SJCRH30 (cell line): ENCODE measurements at places on chromosomes 13 and 19. TPM values are rescaled to one million over a fixed set of nuclear protein-coding genes. Genes with fewer than 3 reads are reported as not detected.
A peak's percentile ranks its signal among the peaks of the same experiment; 100 is the strongest.

RUBCNL gene
- 1.8 TPM in 2 replicates for total RNA-seq

ARL11 gene
- total RNA-seq: 0.08 TPM in 1 of 2 replicates, not detected in the other

ONECUT3 gene
- total RNA-seq: not detected in 2 replicates

OCEL1 gene
- 5.1 and 5.3 TPM in 2 replicates for total RNA-seq

CLEC4G gene
- not detected in 2 replicates for total RNA-seq

DNA sequence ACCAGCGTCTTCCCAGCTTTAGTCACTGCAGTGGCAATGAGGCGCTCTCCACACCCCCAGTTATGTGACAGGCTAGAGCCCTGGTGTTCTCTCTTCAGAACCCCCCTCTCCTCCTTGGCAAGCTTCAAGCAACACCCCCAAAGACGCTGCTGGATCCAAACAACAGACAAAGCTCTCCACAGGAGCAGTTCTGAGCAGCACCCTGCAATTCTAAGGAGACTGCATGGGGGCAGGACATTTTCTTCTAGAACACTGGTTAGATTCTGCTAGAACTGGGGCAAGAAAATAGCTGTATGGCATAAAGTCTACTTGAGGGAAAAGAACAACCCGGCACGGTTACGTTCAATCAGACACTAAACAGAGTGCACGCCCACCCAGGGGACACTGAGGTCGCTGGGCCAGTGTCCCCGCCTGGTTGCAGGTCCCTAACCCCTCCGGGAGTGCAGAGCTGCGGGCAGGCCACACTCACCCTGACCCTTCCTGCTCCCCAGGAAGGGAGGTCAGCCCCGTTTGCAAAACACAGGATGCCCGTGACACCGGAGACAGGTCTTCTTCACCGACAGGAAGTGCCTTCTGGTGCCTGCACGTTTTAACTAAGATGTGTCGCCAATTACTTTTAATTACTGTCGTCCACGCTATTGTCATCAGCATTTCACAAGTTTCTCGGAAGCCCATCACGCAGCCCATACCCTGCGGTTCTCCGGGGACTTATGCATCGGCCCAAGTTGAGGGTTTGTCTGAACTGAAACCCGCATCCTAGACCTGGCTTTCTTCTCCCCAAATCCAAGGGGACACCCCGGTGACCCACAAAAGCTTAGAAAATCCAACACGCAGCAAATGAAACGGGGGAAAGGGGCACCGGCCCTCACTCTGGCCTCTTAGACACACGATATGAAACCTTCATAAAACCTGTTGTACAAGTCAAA, 943 bp downstream of the GJB6 start:
- DNase-seq: no peak

DNA sequence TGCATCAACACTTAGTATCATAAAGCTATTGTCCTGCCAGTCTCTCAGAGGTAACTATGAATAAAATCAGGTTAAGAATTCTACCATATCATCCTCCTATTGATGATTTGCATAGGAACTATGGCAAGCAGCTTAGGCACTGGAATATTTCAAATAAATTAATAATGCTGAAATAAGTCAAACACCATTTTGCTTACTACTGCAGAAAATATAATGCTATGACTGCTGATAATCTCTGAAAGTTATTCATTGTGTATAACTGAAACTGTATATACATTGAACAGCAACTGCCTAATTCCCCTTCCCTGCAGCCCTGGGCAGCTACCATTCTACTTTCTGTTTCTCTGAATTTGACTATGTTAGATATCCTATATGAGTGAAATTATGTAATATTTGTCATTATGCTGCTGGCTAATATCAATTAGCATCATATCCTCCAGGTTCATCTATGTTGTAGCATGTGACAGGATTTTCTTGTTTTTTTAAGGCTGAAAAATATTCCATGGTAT, 318.8 kb upstream of the SGCG start:
- DNase-seq: no peak

DNA sequence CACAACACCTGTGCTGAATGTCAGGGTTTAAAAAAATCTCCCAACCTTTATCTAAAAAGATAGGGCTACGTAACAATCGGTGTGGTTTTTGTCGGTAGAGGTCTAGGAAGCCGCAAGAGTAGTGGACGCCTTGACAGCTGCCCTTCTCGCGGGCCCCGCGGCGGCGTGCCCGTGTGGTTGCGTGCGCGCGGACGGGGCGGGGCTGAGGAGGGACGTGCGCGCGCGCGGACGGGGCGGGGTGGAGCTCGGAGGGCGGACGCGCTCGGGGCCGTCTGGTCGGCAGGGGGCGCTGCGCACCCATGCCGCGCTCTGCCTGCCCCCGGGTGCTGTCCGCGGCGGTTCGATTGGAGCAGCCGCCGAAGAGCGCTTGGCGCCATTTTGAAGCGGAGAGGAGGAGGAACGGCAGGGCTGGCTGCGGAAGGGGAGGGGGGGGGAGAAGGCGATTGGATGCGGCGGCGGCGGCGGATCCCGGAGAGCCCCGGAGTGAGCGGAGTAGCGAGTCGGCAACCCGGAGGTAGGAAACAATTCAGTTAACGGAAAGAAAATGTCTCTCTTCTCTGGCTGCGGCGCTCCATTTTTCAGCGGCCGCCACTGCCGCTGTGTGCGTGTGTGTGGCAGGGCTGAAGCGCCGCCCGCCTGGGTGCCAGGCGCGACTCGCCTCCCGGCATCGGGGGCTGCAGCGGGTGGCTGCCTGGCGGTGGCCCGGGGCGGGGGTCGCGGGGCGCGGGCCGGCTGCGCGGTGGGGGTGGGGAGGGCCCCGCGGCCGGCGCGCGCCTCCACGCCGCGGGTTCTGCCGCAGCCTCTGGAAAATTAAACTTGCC, at the start of gene PDS5B:
TSS of gene PDS5B (plus strand) at position 373 of the 821 bp plus-strand sequence. CDS start 62,321 bp downstream, outside the sequence.
- peak; percentile 95 for DNase-seq

DNA sequence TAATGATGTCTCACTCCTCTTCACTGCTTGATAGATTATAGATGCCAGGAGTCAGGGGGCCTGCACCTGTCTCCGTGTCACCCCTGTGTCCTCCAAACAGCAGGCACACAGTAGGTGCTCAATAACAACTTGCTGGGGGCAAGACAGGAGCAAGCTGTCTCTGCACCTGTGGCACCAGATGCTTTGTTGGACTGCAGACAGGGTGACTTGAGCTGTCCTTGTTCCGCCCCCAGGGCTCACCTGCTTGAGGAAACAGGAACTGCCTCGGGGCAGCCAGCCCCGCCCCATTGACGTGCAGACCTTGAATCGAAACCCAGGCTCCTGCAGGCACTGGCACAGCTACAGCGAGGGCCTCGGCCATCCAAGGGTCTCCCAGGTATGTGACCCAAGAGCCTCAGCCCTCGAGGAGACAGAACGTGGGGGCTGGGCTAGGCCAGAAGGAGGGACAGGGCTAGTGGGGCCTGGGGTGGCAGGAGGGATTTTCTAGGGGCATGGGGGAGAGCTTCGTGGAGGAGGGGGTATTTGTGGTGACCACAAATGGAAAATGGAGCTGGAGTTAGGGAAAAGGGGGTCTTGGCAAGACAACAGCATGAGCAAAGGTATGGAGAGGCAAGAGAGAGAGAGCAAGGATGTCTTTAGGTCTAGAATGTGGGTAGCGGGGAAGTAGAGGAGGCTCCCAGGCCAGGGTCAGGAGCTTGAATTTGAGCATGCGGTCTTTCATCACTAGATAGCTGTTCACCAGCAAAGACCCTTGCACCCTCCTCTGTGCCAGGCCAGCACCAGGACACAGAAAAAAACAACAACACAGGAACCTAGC, at the start of gene HSH2D:
TSS of gene HSH2D (plus strand) at position 287 of the 817 bp plus-strand sequence. CDS start 5,066 bp downstream, outside the sequence.
- no peak for DNase-seq

DNA sequence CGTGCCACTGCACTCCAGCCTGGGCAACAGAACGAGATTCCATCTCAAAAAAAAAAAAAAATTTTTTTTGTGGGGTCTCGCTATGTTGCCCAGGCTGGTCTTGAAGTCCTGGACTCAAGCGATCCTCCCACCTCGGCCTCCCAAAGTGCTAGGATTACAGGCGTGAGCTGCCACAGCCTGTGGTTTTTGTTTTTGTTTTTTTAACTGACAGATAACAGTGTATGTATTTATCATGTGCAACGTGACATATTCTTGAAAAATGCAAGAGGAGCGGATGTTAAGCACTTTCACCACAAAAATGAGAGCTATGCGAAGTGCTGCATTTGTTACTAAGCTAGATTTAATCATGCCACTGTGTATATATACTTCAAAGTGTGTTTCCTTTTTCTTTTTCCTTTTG, 49.0 kb downstream of the ARHGEF18 start:
- peak; percentile 58 for DNase-seq

DNA sequence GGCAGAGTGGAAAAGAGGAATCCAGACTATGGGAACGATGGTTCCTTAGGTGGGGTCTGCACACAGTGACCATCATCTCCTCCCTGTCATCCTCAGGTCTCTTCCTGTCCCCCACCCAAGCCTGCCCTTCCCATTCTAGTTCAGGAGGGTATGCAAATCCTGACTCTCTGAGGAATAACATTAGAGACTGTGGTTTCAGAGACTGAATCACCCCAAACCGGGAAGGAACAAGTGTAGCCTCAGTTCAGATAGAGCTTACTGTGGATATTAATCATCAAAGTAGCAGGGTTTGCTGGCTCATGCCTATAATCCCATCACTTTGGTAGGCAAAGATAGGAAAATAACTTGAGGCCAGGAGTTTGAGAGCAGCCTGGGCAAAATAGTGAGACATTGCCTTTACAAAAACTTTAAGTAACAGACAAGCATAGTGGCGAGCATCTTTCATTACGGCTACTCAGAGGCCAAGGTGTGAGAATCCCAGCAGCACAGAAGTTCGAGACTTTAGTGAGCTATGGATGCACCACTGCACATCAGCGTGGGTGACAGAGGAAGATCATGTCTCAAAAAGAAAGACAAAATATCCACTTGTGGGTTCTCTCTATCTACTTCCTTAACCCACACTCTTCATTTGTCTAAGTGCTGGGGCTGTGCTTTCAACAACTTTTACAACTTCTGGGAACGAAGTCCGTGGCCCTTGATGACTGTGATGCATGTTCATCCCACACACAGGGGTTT, 19.3 kb upstream of the LGALS13 start:
- DNase-seq: no peak

DNA sequence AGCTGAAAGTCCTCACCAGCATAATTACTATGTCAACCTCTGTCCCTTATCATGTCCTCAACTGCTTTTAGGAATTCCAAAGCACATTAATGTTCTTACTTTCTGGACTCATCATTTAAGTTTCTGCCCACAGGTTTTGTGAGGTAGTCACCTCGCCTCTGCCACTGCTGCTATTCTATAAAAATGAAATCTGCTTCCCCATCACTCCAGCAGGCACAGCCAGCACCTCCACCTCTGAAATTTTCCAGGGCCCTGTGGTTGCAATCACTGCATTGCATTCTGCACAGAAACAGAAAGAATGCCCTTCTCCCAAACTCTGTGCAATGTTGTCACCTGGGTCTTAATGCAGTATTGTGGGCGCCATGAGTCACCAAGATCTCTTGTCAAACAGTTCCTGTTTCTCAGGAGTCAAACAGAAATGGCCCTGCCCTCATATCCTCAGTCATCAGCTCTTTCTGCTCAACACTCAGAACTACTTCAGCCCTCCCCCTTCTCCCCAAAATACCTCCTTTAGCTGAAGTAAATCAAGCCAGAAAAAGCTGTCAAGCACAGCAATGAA, 529.2 kb upstream of the NBEA start:
- no peak for DNase-seq

GRCh38 chr19:32767951-32768679, 48.5 kb downstream of the TDRD12 start:
- DNase-seq: peak; percentile 75

- no peak for DNase-seq
Measured at GRCh38 chr13:110185696-110186095, 121.3 kb downstream of the COL4A1 start.

DNA sequence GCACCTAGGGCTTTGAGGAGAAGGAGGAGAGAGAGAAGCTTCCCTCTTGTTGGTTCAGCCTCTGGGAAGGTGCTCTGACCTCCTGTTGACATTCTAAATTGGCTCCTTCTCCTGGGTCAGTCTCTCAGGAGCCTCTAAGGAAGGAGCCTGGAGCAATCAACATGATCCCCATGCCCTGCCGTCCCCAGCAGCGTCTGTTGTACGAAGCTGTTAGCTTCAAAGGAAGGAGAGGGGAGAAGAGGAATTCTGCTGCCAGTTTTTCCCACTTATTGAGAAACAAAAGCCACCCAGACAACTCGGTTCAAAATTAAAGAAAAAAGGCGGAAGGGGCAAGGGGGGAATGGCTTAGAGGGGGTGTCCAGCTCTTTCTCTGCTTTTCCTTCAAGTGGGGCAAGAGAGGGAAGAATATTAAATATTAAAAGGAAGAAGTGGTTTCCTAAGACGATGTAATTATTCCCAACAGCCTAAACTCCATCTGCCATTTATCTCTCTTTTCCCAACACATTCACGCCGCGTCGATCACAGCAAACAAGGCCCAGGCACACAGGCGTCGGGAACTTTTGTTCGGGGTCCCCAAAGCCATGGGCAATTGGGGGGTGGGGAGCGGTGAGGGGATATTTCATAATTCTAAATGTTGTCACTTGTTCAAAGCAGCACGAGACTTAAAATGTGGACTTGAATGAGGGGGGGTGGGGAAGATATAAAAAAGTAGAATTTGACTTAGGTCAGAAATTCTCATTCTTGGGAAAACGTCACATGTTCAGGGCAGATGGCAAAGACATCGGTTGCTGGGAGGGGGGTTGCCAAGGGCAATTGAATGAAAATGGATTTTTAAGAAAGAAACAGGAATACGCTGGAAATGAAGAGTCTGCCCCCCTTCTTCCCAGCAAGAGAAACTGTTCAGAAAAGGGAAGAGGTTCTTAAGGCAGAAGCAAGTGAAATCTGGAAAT, 116.8 kb upstream of the CACNA1A start:
- DNase-seq: no peak

- DNase-seq: peak; percentile 31
Measured at GRCh38 chr13:28355822-28356371, 139.0 kb downstream of the FLT1 start.

DNA sequence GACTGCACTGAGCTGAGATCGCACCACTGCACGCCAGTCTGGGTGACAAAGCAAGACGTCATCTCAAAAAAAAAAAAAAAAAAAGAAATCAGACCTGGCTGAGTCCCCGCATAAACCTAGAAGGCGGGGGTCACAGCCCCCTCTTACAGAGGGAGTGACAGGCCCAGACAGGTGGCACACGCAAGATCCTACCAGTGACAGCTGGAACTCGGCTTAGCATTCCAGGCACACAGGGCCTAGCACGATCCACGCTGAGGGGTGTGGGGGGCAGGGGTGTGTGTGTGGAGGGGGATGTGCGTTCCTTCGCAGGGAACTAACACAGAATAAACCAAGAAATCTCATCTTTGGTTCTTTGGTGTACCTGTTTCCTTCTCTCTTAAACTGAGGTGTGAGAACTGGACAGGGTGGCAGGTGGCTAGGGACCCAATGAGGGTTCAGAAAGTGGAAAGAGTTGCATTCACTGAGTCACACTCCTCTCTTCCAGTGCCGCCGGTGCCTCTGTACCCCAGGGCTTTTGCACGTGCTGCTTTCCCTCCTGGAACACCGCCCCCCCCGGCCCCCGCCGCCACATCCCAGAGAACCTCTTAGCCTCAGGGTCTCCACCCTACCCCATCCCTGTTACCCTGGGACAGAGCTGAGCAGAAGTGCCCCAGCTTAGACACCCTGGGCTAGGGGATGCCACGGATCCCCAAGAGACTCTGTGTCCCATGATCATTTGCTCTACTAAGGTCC, 5.0 kb downstream of the SGTA start:
- DNase-seq: peak; percentile 88
